Natural killer cell treated with Interleukin-12 subunit alpha and Interleukin-12 subunit beta and Interleukin-15 and Interleukin-18, amount 100 ng/mL, for 72 hours (primary cell): ENCODE measurements at places on chromosomes 4 and X. TPM values are rescaled to one million over a fixed set of nuclear protein-coding genes. Genes with fewer than 3 reads are reported as not detected.

The MAGEA2B gene
- total RNA-seq = not detected

The TENM3 gene
- total RNA-seq = not detected

The POF1B gene
- not detected for total RNA-seq

The SYNPO2 gene
- total RNA-seq = 0.36 TPM

The TSPAN7 gene
- total RNA-seq = not detected

The FAM53A gene
- 6.2 TPM for total RNA-seq

The TBC1D19 gene
- 7.2 TPM for total RNA-seq

The AREG gene
- total RNA-seq = 0.95 TPM

The MAGEA8 gene
- total RNA-seq = not detected

The RPS6KA3 gene
- total RNA-seq = 82.4 TPM

The NLRP2B gene
- total RNA-seq = not detected

The CYLC1 gene
- not detected for total RNA-seq

The ASB12 gene
- not detected for total RNA-seq

The TMEM150C gene
- not detected for total RNA-seq

The CXorf58 gene
- not detected for total RNA-seq

The FRG2 gene
- not detected for total RNA-seq

The GYPE gene
- total RNA-seq = 0.50 TPM

The KCND1 gene
- 3.3 TPM for total RNA-seq

The XKRX gene
- total RNA-seq = 0.14 TPM

The ZIC3 gene
- total RNA-seq = not detected

The TMEM154 gene
- total RNA-seq = 14.9 TPM
